ENCODE measurements at places on chromosomes 6 and 20. TPM values are rescaled to one million over a fixed set of nuclear protein-coding genes. Genes with fewer than 3 reads are reported as not detected.

Gene NAPB
- 24.3 TPM for total RNA-seq

GRCh38 chr6:105078386-105078708, 101.5 kb downstream of the POPDC3 start:
- DNase-seq: no peak

Gene HEY2
- total RNA-seq: 1.0 TPM

GRCh38 chr6:137910424-137910834, 43.4 kb downstream of the TNFAIP3 start:
- no peak for DNase-seq

Gene ZNF165
- total RNA-seq: 1.3 TPM

Gene MATN4
- total RNA-seq: 0.34 TPM

GRCh38 chr6:90573624-90574023, 13.2 kb downstream of the MAP3K7 start:
- no peak for DNase-seq

GRCh38 chr6:158666628-158667359, 16.9 kb downstream of the SYTL3 start:
- DNase-seq: peak; percentile 77

GRCh38 chr20:20856956-20857355, 144.5 kb upstream of the RALGAPA2 start:
- no peak for DNase-seq

DNA sequence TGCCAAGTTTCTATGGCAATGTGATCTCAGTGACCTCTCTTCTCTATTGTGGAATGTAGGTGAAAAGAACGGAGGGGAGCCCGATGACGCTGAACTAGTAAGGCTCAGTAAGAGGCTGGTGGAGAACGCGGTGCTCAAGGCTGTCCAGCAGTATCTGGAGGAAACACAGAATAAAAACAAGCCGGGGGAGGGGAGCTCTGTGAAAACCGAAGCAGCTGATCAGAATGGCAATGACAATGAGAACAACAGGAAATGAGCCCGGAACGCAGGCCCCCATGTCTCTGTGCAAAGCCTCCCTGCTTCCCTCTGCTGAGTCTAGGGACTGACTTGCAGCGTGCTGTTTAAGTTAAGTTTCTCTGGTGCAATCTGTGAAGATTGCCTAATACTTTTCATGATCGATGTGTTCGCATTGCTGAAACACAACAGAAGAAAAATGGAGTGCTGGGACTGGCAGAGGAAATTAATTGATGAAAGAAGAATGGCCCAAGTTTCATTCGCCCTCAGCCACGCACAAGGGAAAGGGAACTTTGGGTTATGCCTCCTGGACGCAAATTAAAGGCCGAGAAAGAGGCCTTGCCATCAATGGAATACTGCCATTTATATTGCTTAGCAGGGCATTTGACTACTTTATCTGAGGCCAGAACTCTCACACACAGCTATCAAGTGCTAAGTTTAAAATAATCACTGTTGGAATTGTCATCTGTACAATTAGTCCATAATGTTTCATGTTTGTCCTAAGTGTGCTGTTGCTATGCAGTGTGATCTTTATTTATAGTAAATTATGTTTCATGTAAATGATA, 146.4 kb downstream of the AKAP7 start:
- DNase-seq: no peak

DNA sequence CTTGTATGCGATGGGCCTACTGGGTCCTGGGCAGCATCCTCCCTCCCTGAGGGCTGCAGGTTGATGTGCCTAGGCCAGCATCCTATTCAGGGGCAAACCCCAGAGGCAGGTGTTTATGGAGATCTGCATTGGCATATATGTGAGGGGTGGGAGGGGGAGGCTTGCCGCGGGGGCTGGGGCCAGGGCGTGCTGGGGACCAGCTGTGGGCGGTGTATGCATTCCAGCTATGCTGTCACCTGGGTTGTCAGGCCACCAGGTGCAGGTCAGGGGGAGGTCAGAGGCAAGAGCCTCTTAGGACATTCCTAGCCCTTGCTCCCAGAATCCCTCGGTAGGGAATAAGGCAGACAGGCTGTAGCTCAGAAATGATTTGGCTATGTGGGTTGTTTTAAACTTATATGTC, 11.9 kb downstream of the FOXA2 start:
- DNase-seq: no peak

- DNase-seq: no peak
Measured at GRCh38 chr6:133757335-133757734, 131.6 kb upstream of the TCF21 start.

Gene TMEM14A
- total RNA-seq: 56.4 TPM

- no peak for DNase-seq
Measured at GRCh38 chr6:141963543-141964295, 169.0 kb upstream of the GJE1 start.

- no peak for DNase-seq
Measured at GRCh38 chr6:89110284-89110683, 7.6 kb downstream of the SRSF12 start.

Gene DLL1
- 16.0 TPM for total RNA-seq

Gene NHLRC1
- total RNA-seq: 4.8 TPM

GRCh38 chr20:63216849-63217471, 1.0 kb upstream of the YTHDF1 start:
- no peak for DNase-seq

- no peak for DNase-seq
Measured at GRCh38 chr6:163387317-163387716, 27.2 kb upstream of the QKI start.

Gene SLPI
- total RNA-seq: 168 TPM

DNA sequence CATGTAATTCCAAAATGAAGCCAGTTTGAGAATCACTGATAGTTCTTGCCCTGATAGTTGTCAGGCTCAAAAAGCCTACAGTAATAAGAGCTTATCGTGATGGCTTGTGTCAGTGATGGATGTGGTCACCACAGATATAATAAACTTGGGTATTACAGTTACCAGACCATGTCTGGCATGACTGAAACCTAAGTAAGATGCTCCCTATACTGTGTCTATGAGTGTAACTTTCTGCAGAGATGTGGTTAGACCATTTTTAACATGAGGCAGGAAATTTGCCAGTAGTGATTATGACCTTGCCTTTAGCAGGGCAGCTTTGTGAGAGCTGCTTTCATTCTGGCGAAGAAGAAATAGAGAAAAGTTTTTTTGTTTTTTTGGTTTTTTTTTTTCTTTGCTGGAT, 90.2 kb downstream of the ANKS1A start:
- no peak for DNase-seq

- DNase-seq: no peak
Measured at GRCh38 chr6:169542491-169542890, 159.3 kb downstream of the WDR27 start.

- DNase-seq: no peak
Measured at GRCh38 chr20:61976644-61977418, 88.8 kb downstream of the TAF4 start.

- no peak for DNase-seq
Measured at GRCh38 chr6:143969077-143969476, 39.0 kb downstream of the PLAGL1 start.

- no peak for DNase-seq
Measured at GRCh38 chr20:63957690-63958441, 1.6 kb upstream of the UCKL1 start.

DNA sequence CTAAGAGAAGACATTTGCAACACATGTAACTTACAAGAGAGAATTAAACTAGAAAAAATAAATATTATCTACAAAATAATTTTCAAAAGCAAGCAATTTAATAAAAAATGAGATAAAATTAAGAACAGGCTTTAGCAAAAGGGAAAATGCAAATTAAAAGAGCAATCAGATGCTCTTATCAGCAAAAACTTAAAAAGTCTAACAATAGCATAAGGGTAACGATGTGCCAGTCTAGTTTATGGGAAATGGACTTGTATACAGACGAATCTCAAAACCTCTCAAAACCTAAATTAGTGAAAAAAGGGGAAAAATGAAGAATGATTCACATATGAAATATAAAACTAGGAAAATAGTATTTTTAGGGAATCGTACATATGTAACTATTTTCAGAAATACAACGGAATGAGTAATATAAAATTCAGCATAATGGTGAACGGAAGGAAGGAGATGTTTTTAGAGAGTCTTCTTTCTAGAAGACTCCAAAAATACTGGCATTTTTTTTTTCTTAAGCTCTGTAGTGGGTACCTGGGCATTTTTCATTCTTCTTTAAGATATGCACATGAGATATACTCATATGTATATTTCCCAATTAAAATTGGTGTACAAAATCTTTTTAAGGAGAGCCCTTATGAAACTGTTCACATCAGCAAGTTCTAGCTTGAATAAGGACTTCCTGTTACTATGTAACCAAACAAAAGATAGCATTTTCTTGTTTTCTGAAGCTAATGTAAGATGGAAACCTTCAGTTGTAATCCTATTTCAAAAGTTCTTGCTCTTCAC, 927 bp upstream of the MANEA start:
- no peak for DNase-seq

DNA sequence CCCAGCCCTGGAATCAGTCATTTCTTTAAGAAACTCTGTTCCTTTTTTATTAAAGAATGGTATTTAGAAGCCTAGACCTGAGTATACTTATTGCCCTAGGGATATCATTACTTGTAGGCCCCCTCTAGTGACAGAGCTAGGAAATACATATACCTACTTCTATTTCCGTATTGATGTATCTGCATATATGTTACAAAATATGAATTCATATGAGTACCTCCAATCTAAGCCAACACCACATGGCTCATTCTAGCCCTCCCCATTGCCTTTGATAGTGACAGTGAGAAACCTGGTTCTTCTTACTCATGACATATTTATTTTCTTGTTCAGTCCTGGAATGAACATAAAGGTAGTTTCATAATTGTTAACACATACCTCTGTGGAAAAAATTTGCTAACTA, 137.2 kb downstream of the FARS2 start:
- no peak for DNase-seq

Gene SNPH
- 4.5 TPM for total RNA-seq

DNA sequence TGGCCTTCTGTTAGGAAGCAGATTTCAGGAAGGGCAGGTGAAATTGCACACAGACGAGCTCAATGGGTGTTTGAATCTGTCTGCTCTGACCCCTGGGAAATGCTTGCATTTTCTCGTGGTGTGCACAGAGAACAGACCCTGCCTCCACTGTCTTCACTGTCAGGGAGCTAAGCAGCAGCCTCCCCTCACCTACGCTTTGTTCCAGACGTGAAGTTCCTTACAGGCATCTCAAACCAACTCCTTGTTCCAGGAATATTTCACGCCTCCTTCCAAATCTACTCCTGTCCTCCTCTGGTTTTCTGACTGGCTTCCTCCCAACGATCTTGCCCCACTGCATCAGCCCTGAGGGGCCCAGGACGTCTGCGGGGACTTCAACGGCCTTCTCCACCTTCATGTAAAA, 13.7 kb downstream of the DACT2 start:
- no peak for DNase-seq

DNA sequence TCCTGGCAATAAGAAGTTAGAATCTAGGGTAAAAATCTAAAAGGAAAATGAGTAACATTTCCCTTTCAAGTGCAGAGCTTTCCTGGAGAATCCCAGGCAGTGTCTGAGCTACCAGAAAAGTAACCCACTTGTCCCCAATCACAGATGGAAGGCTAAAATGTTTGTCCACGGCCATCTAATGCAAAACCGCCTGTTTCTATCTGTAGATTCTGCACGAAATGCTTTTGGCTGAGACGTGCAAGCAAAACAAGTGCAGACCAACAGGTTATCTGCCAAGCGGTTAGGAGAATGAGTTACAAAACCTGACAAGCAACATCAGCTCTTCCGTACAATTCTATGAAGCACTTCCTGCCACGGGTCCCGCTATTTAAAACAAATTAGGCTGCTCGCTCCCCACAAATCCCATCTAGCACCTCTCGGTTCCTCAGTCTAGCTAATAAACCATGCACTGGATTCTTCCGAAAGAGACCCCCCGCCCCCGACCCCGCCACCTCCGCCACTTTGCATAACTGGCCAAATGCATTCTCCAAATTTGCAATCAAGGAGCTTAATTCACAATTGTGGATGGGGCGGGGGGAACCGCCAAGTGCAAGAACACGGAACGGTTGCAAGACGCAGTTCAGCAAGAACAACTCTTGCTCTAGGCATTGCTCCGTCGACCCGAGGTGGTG, 1.4 kb downstream of the ELOVL5 start:
- peak; percentile 43 for DNase-seq

GRCh38 chr20:53448426-53448825, 145.2 kb downstream of the ZNF217 start:
- DNase-seq: no peak

- no peak for DNase-seq
Measured at GRCh38 chr6:112575309-112575834, 228.2 kb downstream of the RFPL4B start.

DNA sequence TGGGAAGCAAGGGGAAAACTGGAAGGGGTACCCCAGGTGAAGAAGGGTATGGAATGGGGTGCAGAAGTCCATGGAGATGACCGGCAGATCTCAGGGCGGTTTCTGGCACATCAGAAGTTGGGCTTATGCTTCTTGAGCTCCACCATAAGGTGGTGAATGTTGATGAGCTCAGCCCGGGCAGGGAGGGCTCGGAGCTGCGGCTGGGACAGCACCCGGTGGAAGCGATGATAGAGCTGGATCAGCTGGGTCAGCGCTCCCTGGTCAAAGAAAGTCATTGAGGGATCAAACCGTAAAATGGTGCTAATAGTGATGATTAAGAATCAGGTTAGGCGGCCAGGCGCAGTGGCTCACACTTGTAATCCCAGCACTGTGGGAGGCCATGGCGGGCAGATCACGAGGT, 20.9 kb downstream of the VPS52 start:
- no peak for DNase-seq
